ENCODE measurements at places on chromosomes 5 and 9.

GRCh38 chr9:127450830-127451607 lies at the start of the genes LRSAM1 and RPL12:
TSS of gene LRSAM1 (plus strand) at chr9:127451510. CDS start at chr9:127454528, 3,018 bp downstream.
TSS of gene RPL12 (minus strand) at chr9:127451406. CDS start at chr9:127451317, 89 bp downstream.
- DNase-seq, result peak; percentile 82

DNA sequence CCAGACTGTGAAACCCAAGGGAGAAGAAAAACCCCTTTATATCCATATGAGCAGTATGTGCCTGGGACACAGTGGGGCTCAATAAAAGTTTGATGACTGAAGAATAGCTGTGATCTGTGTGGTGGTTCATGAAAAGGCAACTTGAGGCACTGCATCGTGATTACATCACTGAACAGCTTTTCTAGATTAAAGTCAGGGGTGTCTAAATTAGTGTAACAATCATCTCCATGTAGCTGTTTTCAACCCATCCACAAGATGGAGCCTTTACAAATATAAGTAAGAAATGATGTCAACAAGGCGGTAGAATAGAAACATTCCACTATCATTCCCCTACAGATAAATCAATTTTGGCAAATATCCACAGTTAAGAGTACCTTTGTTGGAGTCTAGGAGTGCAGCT lies 55.5 kb downstream of the PRRC1 start:
- DNase-seq, result no peak

GRCh38 chr5:178403956-178404600 lies 171.5 kb upstream of the PHYKPL start:
- DNase-seq, result no peak

GRCh38 chr5:72687288-72687687 lies 129.2 kb upstream of the TNPO1 start:
- no peak for DNase-seq

GRCh38 chr9:17799369-17799768 lies 220.5 kb downstream of the SH3GL2 start:
- DNase-seq, result no peak

GRCh38 chr5:40605295-40605958 lies 74.3 kb upstream of the PTGER4 start:
- no peak for DNase-seq

GRCh38 chr5:84688566-84688965 lies 303.9 kb upstream of the EDIL3 start:
- DNase-seq, result no peak

GRCh38 chr5:88823201-88823600 lies 59.8 kb downstream of the MEF2C start:
- DNase-seq, result no peak

- DNase-seq, result no peak
Observed at GRCh38 chr9:94210616-94211603, 48.2 kb upstream of the ZNF169 start.

DNA sequence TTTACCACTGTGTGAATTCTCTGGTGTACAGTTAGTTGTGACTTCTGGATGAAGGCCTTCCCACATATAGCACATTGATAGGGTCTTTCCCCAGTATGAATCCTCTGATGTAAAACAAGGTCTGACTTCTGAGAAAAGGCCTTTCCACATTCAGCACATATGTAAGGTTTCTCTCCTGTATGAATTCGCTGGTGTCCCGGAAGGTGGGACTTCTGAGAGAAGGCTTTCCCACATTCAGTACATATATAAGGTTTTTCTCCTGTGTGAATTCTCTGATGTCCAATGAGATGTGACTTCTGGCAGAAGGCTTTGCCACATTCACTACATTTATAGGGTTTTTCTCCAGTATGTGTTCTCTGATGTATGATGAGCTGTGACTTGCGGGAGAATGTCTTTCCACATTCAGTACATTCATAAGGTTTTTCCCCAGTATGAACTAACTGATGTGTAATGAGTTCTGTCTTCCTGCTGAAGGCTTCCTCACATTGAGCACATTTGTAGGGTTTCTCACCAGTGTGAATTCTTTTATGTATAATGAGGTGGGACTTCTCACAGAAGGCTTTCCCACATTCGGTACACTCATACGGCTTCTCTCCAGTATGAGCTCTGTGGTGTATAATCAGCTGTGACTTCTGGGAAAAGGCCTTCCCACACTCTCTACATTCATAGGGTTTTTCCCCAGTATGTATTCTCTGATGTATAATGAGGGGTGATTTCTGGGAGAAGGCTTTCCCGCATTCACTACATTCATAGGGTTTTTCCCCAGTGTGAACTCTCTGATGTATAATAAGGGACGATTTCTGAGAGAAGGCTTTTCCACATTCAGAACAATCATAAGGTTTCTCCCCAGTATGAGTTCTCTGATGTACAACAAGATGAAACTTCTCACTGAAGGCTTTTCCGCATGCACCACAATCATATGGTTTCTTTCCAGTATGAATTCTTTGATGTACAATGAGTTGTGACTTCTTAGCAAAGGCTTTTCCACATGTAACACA lies 9.1 kb downstream of the ZNF300 start:
- no peak for DNase-seq

- DNase-seq, result no peak
Observed at GRCh38 chr5:172496671-172497371, 42.5 kb upstream of the SH3PXD2B start.

GRCh38 chr9:23730364-23730763 lies 95.7 kb downstream of the ELAVL2 start:
- no peak for DNase-seq

GRCh38 chr9:99076483-99077171 lies 28.3 kb upstream of the TGFBR1 start:
- DNase-seq, result no peak

DNA sequence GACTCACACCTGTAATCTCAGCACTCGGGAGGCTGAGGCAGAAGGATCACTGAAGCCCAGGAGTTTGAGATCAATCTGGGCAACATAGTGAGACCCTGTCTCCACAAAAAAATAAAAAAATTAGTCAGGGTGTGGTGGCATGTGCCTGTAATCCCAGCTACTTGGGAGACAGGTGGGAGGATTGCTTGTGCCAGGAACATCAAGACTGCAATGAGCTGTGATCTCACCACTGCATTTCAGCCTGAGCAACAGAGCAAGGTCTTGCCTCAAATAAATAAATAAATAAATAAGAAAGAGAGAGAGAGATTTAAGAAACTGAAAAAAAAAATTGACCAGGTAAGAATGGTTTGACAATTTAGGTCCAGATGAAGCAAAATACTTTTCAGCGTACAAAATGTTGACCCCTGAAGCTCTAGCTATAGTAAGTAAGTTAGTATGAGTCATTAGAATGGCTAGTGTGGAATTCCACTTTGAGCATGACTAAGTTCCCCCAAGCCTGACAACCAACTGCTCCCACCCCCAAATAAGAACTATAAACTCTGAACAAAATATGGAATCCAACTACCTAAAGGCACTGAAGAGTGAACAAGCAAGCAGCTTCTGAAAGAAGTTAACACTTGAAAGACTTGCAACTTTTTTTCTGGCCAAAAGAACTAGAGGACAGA lies 217.8 kb upstream of the TLE4 start:
- no peak for DNase-seq

DNA sequence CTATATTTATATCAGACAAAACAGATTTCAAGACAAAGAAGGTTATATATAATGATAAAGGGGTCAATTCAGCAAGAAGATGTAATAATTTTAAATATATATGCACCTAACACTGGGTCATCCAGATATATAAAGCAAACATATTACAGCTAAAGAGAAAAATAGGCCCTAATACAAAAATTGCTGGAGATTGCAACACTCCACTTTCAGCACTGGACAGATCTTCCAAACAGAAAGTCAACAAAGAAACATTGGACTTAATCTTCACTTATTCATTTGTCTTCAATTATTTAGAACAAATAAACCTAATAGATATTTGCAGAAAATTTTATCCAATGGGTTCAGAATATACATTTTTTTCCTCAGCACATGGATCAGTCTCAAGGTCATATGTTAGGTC lies 45.8 kb downstream of the MEIKIN start:
- DNase-seq, result no peak

DNA sequence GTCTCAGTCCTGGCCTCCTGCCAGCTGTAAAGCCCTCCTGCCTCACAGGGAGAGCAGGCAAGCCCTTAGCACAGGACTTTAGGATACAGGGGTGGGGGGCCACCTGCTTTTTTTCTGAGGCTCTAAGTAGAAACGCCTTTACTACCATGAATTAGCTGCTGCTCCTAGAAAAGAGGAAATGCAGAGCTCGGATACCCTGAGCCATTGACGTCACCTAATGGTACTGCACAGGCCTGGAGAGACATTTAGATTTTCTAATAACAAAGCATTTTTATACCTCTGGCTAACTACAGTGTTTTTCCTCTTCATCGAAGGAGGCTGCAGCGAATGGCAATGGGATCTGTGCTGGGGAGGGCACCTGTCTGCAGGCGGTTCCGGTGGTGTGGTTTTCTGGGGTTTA lies 137.0 kb downstream of the WDR41 start:
- no peak for DNase-seq

DNA sequence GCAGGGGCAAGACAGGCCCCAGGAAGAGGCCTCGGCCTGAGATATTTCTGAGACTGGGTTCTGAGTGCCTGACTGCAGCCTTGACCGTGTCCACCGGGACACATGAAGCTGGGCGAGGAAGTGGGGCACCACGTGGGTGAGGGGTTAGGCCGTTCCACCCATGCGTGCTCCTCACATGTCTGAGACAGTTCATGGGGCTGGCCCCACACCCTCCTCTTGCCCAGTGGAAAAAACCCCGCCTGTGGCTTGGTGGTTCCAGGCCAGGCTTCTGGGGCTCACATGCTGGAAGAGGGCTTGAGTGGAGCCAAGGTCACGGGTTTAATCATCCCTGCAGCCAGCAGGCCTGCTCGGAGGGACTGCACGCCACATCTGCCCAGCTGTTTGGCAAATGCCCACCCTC lies 11.4 kb downstream of the HMCN2 start:
- no peak for DNase-seq

- no peak for DNase-seq
Observed at GRCh38 chr5:170494041-170494440, 9.8 kb upstream of the KCNIP1 start.

DNA sequence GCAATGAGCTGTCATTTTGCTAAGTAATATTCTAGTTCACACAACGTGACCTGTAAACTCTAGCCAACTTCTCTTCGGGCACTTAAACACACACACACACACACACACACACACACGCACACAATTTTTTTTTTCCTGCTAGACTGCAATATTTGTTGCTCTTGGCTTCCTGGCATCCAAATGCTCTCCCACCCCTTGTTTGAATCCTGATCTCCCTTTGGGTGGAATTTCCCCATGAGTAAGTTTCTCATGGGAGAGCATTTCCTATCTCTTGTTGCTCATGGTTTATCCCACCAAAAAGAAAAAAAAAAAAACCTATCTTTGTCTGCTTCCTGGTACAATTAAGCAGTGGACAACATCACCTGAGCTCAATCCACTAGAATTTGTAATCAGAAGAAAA lies 54.7 kb upstream of the TSLP start:
- no peak for DNase-seq

DNA sequence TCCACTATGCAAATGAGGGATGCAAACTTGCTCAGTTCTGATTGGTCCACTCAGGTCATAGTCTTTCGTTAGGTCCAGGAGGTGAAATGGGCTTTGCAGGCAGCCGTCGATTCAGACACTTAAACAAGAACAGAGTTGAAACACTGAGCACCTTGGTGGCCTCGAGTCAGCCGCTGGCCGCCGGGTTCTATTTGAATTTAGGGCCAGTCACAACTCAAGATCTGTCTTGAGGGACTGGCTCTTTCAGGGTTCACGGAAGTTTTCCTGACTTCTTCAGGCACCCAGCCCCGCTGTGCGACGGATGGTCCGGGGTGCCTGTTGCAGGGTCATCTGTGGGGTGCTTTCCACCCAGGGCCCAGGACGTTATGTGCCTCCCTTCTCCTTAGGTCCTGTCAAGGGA lies 412.8 kb upstream of the IRX4 start:
- DNase-seq, result no peak

GRCh38 chr5:108670591-108671289 lies 77.0 kb upstream of the FER start:
- no peak for DNase-seq

- no peak for DNase-seq
Observed at GRCh38 chr9:3730511-3730922, 204.7 kb upstream of the RFX3 start.

- DNase-seq, result no peak
Observed at GRCh38 chr5:173238312-173239232, 3.6 kb upstream of the NKX2-5 start.

DNA sequence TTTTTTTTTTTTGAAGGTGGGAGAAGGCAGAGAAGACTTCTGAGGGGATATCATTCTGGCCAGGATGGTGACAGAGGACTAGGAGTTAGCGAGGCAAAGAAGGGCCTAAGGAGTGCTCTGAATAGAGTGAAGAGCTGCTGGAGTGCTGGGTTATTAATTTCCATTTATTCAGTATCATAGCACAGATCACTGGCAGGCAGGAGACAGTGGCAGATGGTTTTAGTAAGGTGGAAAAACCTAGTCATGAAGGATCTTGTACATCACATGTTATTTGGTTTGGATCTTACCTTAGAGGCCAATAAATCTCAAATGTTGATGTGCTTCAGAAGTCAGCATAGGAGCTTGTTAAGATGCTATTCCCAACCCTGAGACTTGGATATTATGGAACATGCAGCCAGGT lies 165.5 kb downstream of the TTLL11 start:
- DNase-seq, result no peak

GRCh38 chr5:161546470-161547301 lies at the start of gene GABRB2:
TSS of gene GABRB2 (minus strand) at chr5:161546725. CDS start at chr5:161546643, 82 bp downstream.
- no peak for DNase-seq

DNA sequence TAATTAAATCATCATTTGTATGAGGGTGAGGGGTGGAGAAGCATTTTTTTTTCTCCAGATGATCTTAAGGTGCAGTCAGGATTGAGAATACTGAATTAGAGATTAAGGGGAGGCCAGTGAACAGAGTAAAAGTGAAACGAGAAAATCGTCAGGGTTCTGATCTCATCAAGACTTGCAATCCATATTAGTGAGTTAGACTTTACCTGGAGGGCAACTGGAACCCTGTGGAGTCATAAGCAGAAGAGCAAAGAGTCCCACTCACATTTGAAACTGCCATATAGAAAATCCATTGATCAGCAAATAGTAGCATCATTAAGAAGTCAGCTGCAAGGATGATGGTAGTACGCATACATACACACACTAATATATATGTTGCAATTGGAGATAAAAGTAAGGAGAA lies 466.2 kb upstream of the PAPPA start:
- no peak for DNase-seq
